ENCODE measurements at places on chromosomes 1 and 21.

DNA sequence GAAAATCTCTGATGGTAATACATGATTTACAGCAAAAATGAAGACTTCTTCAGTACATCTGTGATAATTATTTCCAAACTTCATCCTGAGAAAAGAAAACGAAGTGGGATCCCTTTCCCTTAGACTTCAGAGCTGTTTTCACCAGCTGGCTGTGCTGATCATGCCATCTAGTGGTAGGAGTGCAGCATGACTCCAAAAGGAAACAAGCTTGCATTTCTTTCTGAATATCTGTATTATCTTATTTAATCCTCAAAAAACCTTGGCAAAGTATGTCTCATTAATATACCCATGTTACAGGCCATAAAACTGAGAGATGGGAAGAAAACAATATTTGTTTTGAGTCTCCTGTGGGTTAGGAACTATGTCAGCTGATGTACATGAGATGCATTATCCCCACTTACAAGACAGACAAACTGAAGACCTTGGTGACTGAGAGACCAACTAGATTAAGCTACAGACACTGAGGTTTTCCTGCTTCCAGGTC lies 9.8 kb upstream of the GJA8 start:
- peak; percentile 8 for DNase-seq

GRCh38 chr21:16241479-16241963 lies 511.7 kb downstream of the USP25 start:
- no peak for DNase-seq

DNA sequence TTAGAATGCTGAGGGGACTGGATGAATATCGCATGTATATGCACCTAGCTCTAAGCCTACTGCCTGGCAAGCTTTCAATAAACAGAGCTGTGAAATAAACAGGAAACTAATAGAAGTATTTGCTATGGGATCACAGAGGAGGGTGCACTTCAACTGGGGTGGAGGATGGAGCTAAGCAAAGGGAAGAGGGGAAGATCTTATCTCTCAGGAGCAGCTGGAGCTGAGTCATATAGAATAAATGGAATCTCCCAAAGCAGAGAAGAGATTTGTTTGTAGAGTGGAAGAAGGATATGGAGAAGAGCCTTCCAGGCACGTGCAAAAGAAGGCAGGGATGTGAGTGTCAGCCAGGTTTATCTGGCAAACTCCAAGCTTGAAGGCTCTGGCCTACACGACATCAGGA lies 17.0 kb upstream of the KCNA10 start:
- DNase-seq, result no peak

DNA sequence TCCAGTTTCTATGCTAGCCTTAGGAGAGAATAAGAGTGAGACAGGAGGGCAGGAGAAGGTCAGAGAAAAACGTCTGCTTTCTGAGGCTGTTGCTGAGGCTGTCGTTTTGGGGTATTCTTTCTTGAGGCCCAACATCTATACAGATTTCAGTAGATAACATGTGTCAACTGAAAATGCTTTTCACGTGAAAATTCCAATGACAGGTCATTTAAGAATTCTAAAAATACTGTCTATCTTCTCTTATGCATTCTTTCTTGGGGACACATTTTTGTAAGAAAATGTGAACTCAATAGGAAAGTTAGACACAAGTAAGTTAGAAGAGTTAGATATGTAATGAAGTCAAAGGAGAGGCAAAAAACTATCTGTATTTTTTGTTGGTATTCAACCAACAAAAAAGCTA lies 150.8 kb downstream of the TGFB2 start:
- no peak for DNase-seq

GRCh38 chr1:10709646-10710045 lies 86.8 kb downstream of the CASZ1 start:
- no peak for DNase-seq

DNA sequence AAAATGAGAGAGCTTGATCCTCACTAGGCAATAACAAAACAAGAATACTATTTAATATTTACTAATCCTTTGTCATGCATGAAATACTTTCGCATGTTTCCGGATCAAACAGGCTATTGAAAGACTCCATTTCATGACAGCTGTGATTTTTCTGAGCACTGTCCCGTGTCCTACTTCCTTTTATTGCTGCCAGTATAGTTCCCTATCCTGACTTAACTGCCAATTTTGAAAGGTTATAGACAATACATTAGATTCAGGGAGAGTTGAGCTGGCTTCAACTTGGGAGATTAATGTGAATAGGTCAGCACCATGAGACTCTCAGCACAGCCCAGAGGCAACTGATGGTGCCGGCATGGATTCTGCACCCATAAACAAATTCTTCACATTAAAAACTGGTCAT lies 225.8 kb downstream of the VAV3 start:
- no peak for DNase-seq

DNA sequence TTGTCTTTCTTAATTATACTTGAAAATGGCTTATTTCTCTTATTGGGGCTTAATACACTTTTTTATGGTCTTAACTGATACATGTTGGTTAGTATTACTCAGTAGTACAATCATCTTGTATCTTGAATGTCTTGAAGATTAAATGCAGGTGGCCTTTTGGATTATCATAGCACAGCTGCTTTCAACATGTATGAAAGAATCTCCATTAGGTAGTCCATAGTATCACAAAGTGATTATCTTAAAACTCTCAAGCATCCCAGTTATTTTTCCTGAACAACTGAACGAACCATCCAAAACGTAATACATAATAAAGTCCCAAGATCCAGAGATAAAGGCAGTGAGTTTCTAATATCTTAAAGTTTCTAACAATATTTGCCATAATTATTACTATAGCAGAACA lies 51.7 kb upstream of the MYOCOS start:
- DNase-seq, result no peak

- DNase-seq, result no peak
These were observed 53.2 kb downstream of the SPSB1 start for GRCh38 chr1:9345922-9346321.

GRCh38 chr1:16073490-16074119 lies at the start of gene FAM131C:
FAM131C (minus strand) TSS chr1:16073651; CDS start chr1:16073442, 209 bp downstream.
- DNase-seq, result no peak

- no peak for DNase-seq
These were observed 58.8 kb upstream of the MAN1A2 start for GRCh38 chr1:117308311-117308916.

GRCh38 chr1:154097873-154098272 lies 57.0 kb downstream of the NUP210L start:
- no peak for DNase-seq

GRCh38 chr1:56517404-56518130 lies 61.8 kb downstream of the PLPP3 start:
- no peak for DNase-seq

GRCh38 chr1:237763751-237764150 lies 127.0 kb downstream of the ZP4 start:
- DNase-seq, result no peak

- DNase-seq, result no peak
These were observed 1.3 kb downstream of the CDK18 start for GRCh38 chr1:205505791-205506190.

DNA sequence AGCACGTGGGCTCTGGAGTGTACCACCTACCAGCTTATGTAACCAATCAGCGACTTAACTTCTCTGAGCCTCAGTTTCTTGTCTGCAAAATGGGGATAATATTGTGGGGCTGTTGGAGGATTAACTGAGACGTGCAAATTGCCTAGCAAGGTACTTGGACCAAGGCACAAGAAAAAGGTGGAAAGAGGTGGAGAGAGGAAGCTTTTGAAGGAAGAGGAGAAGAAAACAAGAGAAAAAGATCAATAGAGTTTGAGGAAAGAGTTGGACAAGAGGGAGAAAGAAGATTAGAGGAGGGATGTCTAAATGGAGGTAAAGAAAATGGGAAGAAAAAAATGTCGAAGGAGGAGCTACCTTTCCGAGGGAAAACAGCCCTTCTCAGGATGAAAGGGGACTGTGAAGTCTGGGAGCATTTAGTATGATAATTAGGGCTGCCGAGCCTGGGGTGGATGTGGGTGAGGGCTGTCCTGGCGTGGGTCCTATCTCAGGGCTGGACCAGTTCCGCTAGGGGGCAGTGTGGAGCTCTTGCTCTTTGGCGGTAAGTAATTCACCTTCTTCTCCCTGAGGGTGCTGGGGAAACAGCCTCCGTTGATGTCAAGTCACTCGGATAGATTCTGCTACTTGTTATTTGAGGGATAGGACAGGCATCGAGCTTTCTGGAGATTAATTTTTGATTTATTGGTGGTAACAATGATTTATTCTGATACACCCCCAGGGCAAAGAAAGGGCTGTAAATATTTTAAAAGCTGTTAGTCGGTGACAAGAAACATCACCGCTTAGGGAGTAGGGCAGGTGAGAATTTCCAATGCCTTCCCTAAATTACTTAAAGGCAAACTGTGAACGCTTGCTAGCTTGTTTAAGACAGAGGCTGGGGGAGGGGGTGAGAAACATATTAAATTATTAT lies 79.0 kb upstream of the NFASC start:
- DNase-seq, result peak; percentile 55

GRCh38 chr21:42366292-42367010 lies at the start of gene TFF1:
TFF1 (minus strand) TSS chr21:42366535; CDS start chr21:42366495, 40 bp downstream.
- DNase-seq, result no peak

DNA sequence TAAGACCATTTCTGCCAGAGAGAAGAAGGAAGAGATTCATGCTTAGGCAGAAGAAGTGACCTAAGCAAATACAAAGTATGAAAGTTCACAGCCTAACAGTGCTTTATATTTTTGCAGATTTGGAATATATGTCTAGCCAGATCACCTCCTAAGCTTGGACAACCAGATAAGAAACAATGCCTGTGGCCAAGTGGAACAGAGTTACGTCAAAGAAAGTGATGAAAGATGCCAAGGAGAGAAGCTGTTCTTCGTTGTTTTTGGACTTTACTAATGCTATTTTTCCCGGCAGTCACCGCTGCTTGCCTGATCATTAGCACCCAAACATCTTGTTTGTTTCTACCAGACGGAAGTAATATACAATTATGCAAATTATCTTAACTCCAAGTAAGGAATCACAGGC lies 489.2 kb upstream of the C1orf87 start:
- no peak for DNase-seq

Data from DMS 273 treated with DMSO at 0.1 percent for 48 hours (cell line).